ENCODE measurements at places on chromosomes 16 and 17. TPM values are rescaled to one million over a fixed set of nuclear protein-coding genes. Genes with fewer than 3 reads are reported as not detected.

DNA sequence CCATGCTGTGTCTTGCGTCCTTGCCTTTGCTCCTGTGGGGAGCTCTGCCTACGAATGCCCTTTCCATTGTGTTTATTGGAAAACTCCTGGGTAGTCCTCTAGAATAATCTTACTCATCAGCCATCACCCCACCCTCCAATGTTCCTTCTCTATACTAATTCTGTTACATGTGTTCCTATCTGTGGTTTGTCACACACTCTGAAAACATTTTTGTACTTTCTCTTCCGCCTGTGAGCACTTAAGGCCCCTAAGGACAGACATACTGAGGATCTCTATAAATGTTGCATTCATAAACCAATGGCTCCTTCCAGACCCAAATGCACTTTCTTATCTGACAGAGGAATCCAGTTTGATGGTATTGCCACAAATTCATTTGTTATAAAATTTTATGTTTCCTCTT is 53.9 kb upstream of the MON1B start:
- no peak for DNase-seq

The AIPL1 gene
- not detected for total RNA-seq

The SIAH1 gene
- total RNA-seq = 14.7 TPM

- no peak for DNase-seq
Measured at GRCh38 chr16:10745841-10746240, 2.2 kb downstream of the NUBP1 start.

The ELMO3 gene
- total RNA-seq = 0.51 TPM

GRCh38 chr17:83189044-83190003 is 109.9 kb downstream of the METRNL start:
- DNase-seq = peak; percentile 45

- no peak for DNase-seq
Measured at GRCh38 chr16:65185241-65185778, 63.4 kb upstream of the CDH11 start.
